ENCODE measurements at places on chromosomes 3 and 15.

- DNase-seq: no peak
Measured at GRCh38 chr15:33866101-33866737, 102.1 kb upstream of the CHRM5 start.

GRCh38 chr15:43932907-43933306, 106.1 kb downstream of the WDR76 start:
- no peak for DNase-seq

DNA sequence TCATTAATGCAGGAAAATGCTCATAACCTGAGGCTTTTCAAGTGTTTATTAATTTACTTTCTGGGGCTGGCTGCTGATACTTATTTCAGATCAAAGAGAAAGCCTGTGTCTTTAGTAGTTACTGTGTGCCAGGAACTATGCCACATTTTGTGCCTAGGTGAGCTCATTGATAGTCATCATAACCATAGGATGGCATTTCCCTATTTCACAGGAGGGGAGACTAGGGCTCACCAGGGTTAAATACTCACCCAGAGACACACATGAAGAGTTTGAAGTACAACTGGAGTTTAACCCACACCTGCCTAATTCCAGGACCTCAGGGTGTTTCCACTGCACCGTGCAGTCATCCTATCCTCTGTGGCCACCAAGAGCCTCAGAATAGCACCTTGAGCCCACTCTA, 264.4 kb upstream of the NR2E3 start:
- DNase-seq: no peak

DNA sequence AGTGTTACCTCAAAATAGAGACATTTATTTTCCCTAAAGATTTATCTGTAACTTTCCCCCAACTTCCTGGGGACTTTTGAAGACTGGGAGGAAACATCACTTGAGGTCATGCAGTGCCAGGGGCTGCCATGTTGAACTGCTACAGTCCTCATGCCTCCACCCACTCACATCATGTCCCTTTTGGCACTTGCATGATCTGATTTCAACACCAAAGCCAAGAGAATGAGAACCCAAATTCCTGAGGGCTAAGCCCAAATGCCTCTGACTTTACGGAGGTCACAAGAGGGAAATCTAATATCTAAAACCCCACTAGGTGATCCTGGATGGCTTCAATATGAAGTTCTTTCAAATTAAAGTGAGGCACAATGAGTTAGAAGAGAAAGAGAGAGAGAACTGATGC, 213.1 kb downstream of the NTRK3 start:
- DNase-seq: no peak

GRCh38 chr15:50127255-50127777, 8.3 kb upstream of the ATP8B4 start:
- no peak for DNase-seq

- peak; percentile 60 for DNase-seq
Measured at GRCh38 chr3:131349946-131350347, 31.6 kb upstream of the NUDT16 start.

DNA sequence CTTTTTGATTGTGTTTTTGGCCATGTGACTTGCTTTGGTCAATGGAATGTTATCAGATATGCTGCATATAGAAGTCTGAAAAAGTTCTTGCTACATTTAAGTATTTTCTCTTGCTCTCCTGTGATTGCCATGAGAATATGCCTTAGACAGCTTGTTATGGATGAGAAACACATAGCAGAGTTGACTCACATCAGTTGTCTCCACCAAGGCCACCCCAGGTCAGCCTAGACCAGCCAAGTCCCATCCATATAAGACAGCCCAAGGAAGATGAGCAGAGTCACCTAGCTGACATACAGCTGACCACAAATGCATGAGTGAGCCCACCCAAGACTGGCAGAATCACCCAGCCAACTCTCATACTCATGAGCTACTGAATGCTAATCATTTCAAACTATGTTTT, 153.0 kb downstream of the THRB start:
- DNase-seq: no peak

DNA sequence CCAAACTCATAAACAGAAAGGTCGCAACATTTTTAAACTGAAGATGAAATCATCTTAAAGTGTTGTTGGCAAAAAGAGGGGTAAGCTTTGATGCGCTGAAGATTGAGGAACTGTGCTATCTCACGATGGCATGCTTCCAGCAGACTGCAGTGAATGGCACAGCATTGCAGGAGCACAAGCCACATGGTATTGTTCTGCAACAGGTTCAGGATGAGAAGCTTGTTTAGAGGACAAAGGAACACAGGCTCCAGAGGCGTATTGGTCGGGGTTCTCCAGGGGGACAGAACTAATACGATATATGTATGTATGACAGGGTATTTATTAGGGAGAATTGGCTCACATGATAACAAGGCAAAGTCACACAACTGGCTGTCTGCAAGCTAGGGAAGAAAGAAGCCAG, 13.8 kb upstream of the PLD1 start:
- DNase-seq: no peak

DNA sequence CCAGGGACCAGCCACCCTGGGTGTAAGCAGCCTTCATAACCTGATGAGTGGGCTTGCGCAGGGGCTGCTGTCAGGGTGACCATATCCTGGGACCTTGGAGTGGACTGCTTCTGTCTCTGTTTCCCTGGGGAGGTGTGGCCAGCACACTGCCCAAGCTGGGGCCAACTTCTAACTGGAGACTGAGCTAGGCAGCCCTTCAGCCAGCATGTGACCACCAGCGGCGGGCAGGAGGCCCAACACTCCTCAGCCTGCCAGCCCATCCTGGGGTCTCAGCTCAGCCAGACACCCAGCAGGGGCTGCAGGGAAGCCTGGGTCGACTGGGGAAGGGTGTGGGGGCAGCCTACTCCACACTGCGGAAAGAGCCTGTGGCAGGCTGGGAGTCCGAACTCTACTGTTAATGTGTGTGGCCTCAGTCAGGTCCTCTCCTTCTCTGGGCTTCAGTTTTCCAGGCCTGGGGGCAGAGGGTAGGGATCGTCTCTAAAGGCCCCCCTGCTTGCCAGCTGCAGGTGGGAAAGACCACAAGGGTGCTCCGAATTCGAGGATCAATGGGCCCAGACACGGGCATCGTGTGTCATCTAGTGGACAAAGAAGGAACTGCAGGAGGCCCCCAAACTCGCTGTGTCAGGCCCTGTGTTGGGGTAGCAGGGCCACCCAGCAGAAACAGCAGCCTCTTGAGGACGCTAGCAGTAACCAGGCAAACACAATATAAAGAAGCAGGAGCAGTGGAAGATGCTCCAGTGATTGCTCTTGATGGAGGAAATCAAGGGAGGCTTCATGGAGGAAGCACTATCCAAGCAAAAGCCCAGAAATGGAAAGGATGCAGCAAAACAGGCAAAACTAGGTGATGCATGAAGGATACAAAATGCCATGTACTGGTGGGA, 2.0 kb upstream of the SEMA3G start:
- DNase-seq: peak; percentile 48

DNA sequence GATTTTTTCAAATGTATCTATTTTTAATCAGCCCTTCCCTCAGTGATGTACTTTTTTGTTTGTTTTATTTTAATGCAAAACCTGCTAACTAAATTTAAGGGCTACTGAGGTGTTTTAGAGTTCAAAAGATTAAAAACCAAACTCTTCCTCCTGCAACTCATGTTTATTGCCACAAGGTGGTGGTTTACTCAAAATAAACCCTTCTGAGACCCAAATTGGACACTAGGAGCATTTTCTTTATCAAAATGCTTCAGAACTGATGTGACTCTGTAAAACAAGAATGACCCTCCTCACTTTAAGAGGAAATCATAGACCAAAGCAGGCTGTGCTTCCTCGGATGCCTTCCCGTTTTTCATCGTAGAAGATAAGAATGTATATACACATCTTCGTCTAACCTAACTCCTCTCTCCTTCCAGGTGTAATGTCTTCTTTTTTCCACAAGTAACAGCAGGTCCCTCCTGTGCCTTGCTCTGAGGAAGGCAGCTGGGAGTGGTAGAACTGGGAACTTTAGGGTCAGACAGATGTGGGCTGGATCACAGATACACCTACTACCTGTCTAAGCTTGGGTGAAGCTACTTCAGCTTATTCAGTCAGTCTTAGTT, 2.9 kb upstream of the NME9 start:
- DNase-seq: peak; percentile 49

DNA sequence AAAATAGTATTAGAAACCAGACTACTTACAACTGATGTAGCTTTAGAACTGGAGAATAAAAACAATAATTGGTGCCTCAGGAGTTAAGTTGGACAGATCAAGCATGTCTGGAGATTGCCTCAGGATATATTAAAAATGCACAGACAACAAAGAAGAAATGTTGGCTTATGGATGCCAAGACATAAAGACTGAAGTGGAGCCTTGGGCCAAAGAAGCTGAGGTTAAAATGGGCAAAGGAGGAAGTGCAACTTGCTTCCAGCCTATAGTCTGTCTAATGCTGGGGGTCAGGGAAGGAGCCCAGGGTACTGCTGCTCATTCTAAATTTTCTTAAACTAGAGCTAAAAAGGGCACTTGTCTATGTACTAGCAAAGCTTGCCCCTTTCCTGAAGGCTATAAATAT, 77.5 kb downstream of the ESYT3 start:
- DNase-seq: no peak

DNA sequence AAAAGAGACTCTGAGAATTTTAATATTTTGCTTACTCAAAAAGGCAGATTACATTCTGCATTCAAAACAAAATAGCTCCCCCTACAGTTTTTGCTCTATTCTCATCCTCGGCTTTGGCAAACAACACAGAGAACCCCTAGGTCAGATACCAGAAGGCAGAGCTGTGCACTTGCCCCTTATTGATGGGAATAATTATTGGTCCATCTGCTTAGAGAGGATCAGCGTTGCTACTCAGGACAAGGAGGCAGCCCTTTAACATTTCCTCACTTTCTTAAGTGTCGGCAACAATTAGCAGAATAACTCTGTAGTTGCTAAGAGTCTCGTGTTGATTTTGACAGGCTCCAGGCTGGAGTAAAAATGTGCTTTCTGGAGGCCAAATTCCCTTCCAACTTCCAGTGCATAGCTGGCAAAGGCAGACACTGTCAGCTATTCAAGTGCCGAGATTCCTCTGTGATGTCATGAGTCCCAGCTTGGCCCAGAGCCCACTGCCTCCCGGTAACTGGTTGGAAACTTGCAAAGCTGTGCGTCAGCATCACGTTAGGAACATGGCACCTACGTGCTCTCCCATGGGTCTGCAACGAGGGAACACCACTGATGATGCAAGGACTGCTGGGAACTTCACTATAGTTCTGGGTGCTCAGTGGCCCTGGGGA, 482.7 kb upstream of the ADAMTS9 start:
- DNase-seq: no peak

- no peak for DNase-seq
Measured at GRCh38 chr3:22013641-22014040, 262.6 kb upstream of the ZNF385D start.

GRCh38 chr3:3189961-3190360, 10.5 kb upstream of the CRBN start:
- DNase-seq: no peak

- DNase-seq: no peak
Measured at GRCh38 chr3:123406598-123406997, 42.3 kb downstream of the ADCY5 start.

DNA sequence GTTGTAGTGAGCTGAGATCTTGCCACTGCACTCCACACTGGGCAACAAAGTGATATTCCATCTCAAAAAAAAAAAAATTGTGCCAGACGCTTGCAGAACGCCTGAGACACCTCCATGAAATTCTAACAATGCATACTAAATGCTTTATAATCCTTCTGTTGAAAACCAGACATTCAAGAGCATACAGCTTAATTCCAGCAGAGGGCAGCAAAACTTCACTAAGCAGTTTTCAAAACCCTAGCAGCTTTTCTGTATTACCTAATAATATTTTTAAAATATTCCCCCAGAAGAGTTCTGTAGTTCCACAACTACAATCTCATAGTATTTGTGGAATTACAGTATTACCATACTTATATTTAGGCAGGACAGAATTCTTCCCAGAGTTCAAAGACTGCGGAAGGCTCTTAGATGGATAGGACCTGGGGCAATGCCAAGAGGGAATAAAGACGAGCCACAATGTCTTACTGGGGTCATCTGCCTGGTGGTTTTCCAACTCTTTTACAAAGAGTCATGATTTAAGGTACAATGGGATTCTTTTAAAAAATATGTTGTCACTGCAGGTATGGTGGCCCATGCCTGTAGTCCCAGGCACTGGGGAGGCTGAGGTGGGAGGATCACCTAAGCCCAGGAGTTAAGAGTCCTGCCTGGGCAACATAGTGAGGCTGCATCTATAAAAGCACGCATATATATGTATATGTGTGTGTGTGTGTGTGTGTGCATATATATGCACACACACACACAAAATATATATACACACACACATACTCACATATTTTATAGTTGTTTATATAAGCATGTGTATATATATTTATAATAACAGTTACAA, 19.6 kb upstream of the TASOR start:
- DNase-seq: peak; percentile 46

DNA sequence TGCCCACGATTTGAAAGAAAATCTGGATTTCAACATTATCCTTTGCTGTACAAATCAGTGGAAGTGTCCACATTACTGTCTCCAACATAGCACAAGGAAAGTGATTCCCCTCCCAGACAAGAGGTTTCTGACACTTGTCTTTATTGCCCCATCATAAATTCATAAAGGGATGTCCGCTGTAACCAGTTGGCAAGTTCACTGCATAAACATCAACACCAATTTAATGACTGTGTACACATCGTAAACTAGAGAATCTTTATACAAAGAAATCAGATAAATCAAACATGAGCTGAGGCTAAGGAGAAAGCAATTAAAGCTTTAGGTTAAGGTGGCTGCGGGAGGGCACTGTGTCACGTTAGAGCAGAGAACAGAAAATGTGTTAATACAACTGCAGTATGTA, 129.8 kb downstream of the MEIS2 start:
- no peak for DNase-seq

DNA sequence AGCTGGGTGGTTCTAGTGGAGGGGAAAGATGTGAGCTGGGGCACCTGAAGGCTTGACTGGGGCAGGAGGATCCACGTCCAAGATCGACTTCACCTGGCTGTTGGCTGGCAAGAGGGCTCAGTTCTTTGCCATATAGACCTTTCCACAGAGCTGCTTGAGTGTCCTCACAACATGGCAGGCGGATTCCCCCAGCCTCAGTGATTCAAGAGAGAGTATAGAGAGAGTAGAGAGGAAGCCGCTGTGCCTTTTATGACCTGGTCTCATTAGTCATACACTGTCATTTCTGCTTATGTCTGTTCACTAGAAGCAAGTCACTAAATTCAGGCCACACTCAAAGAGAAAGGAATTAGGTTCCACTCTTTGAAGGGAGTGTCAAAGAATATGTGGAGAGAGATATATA, 101.6 kb downstream of the APBA2 start:
- no peak for DNase-seq

GRCh38 chr3:158451405-158452055, 119.5 kb upstream of the MLF1 start:
- DNase-seq: no peak

GRCh38 chr15:65940618-65940909, 71.3 kb downstream of the RAB11A start:
- peak; percentile 71 for DNase-seq

DNA sequence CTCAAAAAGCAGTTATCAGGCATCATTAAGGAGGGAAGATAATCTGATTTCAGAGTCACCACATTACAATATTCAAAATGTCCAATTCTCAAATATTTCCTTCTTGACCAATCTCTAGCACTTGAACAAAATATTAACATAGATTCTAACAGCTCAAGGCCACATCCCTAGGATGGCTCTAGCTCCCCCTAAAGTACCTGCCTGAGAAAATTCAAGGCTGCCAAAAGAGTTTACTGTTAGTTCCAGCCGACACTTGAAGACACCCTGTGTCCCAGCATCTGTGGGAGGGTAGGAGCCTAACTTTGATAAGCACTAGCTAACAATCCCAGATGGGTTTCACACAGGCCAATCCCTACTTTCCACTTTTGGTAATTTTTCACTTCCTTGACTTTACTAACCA, 10.4 kb downstream of the NSMCE3 start:
- DNase-seq: no peak
